ENCODE measurements at places on chromosomes 1 and 21.

DNA sequence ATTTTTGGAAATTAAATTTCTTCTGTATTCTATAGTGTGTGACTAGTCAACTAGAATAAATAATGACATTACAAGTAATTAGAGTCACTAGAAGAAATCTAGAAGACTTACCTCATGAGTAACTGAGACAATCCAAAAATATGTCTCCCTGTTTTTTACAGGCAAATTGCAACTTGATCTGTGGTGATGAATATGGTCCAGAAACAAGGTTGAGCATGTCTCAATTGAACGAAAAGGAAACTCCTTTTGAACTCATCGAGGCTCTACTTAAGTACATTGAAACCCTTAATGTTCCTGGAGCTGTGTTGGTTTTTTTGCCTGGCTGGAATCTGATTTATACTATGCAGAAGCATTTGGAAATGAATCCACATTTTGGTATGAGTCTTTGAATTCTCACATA, 36.7 kb downstream of the DHX9 start:
- no peak for DNase-seq

GRCh38 chr1:29601021-29601420, 364.7 kb downstream of the PTPRU start:
- DNase-seq = no peak

GRCh38 chr1:47276850-47277249, 37.1 kb downstream of the STIL start:
- no peak for DNase-seq

DNA sequence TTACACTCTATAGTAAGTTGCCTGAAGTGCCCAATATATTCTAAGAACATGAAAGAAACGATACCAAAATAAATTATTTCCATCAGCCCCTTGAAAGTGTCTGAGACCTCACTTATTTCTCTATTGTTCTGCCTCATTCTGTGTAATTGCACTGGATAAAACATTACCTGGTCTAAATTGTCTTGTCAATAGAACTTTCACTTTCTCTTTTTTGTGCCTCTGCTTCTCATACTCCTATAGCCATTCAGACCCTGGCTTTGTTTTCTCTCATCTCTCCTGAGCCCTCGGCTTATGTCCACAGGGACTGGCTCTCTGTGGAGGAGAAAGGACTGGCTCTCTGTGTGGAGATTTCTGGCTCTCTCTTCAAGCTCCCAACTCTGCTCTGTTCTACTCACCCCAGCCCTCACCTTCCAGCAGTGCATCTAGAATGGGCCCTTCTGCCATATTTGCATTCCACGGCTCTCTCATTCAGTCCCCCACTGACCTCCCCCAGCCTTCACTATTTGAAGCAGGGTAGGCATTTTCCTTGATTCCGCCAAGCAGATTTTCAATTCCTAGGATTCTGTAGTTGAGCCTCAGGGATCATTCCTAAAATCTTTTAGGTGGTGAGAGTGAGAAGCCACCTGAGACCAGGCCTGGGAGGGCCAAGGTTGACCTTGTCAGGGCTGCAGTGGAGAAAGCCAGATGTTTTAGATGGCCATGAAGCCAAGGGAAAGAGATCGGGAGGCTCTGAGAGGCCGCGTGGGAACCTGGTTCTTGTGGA, 15.9 kb upstream of the GALNT2 start:
- no peak for DNase-seq

DNA sequence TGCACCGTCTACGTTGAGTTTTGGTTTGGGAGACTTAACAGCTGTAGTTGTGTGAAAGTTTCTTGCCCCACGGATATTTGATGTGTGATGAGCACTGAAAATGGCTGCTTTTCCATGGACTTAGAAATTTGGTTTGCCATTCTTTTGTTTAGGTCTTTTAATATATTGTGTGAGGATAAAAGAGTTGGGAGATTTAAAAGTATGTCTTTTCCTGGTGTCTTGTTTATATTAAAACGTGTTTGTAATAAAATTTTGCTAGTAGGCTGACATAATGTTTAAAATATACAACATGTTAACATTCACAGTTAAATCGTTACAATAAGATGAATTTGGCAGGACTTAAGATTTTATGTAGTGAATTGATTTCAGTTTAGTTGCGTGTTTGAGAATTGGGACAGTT, 106.9 kb downstream of the DYRK1A start:
- DNase-seq = no peak

- no peak for DNase-seq
Measured at GRCh38 chr1:94616506-94616905, 74.9 kb upstream of the F3 start.

DNA sequence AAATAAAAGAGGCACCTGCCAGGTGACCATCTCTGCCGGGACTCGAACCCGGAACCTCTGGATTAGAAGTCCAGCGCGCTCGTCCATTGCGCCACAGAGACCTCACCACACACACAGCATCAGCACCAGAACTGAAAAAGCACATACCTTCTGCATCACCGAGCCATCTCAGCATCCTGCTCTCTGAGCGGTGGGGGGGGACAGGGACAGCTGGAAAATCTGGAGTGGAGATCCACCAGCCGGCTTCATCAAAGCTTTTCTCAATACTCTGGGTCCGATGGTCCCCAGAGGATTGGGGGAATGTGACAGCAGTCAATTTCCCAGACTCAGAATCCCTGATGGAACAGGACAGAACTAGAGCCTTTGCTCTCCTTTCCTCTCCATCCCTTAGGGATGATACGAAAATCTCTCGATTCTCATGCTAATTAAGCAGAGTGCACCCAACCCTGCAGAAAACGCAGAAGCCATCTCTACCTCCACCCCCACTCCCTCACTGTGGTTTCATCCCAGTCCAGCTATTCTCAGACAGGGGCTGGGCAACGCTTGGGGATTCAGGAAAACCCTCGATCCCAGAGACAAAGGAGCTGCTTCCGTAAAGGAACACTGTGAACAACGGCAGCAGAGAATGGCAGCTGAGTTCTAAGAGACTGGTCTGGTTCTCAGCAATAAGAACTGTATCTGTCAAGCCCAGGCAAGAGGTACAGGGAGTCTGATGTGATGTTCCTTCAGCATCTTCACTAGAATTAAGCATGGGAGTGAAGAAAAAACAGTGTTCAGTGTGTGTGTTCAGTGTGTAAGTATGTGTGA, 29.6 kb upstream of the CADM3 start:
- DNase-seq = no peak

GRCh38 chr1:208681878-208682663, 437.9 kb upstream of the PLXNA2 start:
- DNase-seq = no peak

DNA sequence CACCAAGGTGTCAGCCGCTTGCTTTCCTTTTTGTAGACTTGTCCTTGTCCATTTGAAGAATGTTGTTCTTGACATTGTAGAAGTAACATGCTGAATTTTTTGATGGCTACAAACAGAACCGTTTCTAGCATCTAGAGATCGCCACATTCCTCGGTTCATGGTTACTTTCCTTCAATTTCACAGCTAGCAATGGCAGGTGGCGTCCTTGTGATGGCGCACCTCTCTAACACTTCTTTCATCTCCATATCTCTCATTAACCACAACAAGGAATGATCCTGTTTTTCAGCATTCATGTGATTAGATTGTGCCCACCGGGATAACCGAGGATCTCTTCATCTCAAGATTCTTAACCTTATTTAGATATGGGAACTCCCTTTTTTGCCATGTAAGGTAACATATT, 2129.8 kb downstream of the NCAM2 start:
- DNase-seq = no peak

- DNase-seq = peak; percentile 70
Measured at GRCh38 chr1:228464487-228464983, 22.6 kb upstream of the RNF187 start.

DNA sequence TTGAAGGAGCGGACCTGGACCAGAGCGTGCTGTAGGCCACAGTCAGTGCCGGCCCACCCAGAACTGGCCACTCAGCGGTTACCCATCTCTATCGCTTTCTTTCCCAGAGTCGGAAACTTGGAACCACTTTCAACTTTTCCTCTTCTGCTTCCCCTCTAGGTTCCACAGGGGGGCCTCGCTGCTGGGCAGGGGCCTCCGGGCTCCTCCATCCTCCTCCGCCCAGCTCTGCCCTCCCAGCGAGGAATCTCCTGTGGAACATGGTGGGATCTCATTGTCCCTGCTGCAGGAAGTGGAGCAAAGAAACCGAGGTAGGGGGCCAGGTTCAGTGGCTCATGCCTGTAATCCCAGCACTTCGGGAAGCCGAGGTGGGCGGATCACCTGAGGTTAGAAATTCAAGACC, 139.2 kb downstream of the ETS2 start:
- DNase-seq = no peak

DNA sequence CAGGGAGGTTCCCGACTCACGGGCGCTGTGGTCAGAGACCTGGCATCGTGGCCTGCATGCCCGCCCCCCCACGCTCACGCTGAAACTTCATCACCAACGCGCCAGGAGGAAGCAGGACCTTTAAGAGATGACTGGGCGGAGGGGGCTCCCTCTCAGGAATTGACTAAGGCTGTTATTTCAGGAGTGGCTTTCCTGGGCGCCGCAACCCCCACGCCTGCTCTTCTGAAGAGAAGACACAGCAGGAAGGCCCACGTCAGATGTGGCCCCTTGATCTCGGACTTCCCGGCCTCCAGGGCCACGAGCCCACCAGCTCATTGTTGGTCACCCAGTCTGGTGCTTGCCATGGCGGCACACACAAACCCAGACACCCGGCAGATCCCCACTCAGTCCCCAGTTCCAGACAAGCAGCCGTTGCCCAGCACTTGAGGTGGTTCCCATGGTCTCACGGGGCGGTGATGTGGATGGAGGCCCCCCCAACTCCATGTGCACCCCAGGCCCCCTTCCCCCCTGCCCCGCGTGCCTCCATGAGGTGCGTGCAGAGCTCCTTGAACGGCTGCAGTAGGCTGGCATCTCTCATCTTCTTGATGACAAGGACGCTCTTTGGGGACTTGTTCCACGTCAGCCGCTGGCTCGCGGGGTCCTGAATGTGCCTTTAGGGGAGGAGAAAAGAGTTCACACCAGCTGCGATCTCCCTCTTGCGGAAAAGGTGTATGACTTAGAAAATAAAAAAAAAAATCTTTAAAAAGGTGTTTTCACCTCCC, 21.4 kb downstream of the NADK start:
- no peak for DNase-seq

- DNase-seq = no peak
Measured at GRCh38 chr1:115068826-115069585, 20.3 kb downstream of the TSPAN2 start.

GRCh38 chr1:19260211-19261138, 8.9 kb downstream of the MRTO4 start:
- DNase-seq = no peak

- DNase-seq = peak; percentile 66
Measured at GRCh38 chr1:160837558-160838205, 25.0 kb downstream of the CD244 start.

DNA sequence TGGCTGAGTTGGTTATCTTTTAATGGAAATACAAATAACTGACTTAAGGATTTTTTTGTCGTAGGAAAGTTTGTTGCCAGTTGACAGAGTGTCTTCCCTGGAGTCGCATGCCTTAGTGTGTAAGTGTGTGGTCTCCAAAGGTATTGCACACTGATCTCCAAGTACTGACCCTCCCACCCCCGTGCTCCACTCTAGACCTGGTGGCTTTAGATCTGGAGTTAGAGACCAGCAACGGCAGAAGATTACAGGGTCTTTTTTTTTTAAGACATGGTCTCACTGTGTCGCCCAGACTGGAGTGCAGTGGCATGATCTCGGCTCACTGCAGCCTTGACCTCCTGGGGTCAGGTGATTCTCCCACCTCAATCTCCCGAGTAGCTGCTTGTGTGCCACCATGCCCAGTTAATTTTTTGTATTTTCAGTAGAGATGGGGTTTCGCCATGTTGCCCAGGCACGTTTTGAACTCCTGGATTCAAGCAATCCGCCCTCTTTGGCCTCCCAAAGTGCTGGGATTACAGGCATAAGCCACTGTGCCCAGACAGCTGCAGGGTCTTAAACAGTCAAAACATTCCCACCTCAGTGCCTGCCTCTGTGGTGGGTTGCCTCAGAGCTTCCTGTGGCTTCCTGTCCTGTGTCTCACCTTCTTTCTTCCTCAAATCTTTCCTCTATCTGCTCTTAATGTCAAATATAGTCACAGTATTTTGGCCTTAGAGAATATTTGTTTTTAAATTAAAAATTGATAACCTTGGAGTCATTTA, 6.9 kb downstream of the TRAPPC10 start:
- DNase-seq = no peak

GRCh38 chr1:6464514-6464836, 1.5 kb downstream of the TNFRSF25 start:
- DNase-seq = no peak

- no peak for DNase-seq
Measured at GRCh38 chr1:17287130-17287776, 20.7 kb upstream of the PADI4 start.

- no peak for DNase-seq
Measured at GRCh38 chr1:175088525-175088951, 20.9 kb downstream of the TNN start.

GRCh38 chr1:7983086-7983778, 21.7 kb downstream of the PARK7 start:
- no peak for DNase-seq

- DNase-seq = no peak
Measured at GRCh38 chr1:169236143-169236542, 129.7 kb downstream of the ATP1B1 start.

GRCh38 chr1:240571782-240572181, 40.2 kb downstream of the GREM2 start:
- no peak for DNase-seq

DNA sequence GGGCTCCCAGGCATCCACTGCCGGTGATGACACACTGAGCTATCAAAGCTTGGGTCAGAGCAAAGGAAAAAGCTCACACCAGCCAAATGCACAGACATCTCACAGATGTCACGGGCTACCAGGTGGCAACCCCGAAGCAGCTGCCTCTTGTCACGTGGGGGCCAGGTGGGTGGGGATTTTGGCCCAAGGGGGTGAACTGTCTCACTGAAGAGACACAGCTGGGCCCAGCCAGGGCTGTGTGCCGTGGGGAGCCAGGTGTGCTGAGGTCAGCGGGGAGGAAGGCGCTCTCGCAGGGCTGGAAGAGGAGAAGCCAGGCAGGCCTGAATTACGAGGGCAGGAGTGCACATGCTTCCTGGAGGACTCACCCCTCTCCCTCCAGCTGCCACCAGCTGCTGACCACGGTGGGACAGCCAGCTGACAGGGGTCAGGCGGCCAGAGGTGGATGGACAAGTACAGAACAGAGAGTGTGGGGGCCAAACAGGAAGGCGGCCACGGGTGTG, 32.4 kb downstream of the KCNN3 start:
- no peak for DNase-seq

- DNase-seq = no peak
Measured at GRCh38 chr1:205961405-205961804, 18.1 kb upstream of the SLC26A9 start.

- no peak for DNase-seq
Measured at GRCh38 chr1:62068416-62068843, 126.2 kb upstream of the L1TD1 start.

GRCh38 chr1:1098681-1099421, 17.0 kb downstream of the C1orf159 start:
- no peak for DNase-seq

DNA sequence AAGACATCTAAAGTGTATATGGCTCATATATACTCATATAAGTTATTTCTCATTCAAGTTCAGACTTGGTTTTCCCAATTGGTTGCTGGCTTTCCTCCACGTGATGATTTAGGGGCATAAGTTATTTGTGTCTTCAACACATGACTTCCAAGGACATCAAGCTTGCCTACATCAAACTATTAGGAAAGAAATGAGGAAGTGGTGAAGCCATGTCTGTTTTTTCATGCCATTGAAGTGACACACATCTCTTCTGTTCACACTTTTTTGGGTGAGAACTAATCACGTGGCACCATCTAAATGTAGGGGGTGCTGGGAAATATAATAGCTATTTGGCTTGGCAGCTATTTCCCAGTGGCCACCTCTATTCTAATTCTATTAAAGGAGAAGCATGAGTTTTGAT, 282.1 kb downstream of the OMA1 start:
- DNase-seq = no peak

- DNase-seq = no peak
Measured at GRCh38 chr1:186494832-186495271, 33.9 kb upstream of the PDC start.

All from stimulated activated CD8-positive, alpha-beta memory T cell treated with anti-CD3 and anti-CD28 coated beads, Interleukin-7, amount 100 ng/mL, for 1 hour (primary cell).